Bronchial epithelial cell (primary cell): ENCODE measurements at places on chromosomes 13 and 19.
A peak's percentile ranks its signal among the peaks of the same experiment; 100 is the strongest.

DNA sequence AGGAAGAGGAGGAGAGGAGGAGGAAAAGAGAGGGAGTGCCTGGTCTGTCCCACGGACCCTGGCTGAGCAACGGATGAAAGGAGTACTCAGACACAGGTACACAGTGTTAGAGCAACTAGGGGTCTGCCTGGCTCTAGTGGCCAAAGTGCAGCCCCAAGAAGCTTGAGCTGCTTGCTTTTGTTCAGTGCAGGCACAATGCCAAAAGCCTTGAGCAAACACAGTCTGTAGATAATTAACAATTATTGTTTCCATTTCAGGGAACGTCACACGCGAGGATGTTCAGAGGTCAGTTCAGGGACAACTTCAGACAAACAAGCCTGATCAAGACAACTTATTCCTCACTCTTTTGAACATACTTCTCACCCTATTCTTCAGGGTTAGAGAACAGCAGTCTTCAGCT is 32.2 kb upstream of the ZNF726 start:
- DNase-seq: no peak

- DNase-seq: peak; percentile 74
These were observed 3.7 kb downstream of the ZSCAN22 start for GRCh38 chr19:58330458-58330857.

- peak; percentile 92 for DNase-seq
These were observed 5.8 kb upstream of the DMKN start for GRCh38 chr19:35519291-35519690.

DNA sequence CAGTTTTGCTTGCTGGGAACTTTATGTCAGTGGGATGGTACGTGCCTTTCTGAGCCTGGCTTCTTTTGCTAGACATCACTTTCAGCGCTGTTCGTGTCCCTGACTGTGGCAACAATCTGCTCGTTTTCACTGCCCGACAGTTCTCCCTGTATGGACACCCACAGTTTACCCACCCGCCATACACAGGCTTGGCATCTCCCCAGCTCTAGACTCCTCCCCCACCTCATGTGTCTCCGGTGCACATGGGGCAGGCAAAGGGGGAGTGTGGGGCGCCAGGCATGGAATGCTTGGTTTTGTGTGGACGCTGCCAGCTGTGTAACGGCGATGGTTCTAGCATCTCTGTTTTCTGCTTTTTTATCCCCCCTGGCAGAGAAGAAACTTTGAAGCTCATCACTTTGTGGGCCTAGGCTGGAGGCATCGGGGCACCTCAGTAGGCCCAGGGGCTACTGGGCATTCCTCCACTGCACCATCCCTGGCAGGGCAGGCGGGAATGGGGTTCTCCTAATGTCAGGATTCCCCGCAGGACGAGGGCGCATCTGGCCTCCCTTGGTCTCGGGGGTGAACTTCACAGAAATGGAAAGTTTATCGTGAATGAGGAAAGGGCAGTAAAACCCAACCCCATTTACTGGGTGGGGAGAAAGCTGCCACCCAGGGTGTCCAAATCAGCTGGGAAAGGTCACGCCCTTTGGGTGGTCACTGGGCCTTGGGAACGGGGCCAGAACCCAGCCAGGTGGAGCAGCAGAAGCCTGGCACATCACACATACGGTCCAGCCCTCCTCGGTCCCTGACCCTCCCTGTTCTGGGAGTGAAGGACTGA is 60.8 kb downstream of the CEBPG start:
- DNase-seq: no peak

GRCh38 chr19:47107202-47107952 is 6.2 kb downstream of the ZC3H4 start:
- DNase-seq: peak; percentile 53

- DNase-seq: no peak
These were observed 28.2 kb downstream of the FGF9 start for GRCh38 chr13:21698817-21699679.

GRCh38 chr13:65964672-65965071 is 1265.5 kb downstream of the PCDH9 start:
- peak; percentile 69 for DNase-seq

DNA sequence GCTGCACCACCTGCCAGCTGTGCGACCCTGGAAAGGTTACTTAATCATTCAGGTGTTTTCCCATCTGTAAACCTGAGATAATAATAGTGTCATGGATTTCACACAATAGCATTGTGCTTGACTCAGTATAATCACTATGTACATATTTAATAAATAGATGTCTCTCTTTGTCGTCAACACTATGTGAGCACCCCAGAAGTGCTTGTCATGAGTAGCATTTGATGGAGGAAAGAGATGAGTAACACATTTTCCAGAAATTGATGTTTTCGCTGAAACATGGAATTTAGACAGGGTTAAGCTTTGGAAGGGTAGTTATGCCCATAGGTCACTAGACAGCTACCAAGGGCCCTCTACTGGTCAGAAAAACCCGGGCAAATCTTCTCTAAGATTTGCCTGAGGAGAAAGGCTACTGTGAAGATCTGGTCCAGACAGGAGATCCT is 9.5 kb upstream of the MBNL2 start:
- peak; percentile 38 for DNase-seq

DNA sequence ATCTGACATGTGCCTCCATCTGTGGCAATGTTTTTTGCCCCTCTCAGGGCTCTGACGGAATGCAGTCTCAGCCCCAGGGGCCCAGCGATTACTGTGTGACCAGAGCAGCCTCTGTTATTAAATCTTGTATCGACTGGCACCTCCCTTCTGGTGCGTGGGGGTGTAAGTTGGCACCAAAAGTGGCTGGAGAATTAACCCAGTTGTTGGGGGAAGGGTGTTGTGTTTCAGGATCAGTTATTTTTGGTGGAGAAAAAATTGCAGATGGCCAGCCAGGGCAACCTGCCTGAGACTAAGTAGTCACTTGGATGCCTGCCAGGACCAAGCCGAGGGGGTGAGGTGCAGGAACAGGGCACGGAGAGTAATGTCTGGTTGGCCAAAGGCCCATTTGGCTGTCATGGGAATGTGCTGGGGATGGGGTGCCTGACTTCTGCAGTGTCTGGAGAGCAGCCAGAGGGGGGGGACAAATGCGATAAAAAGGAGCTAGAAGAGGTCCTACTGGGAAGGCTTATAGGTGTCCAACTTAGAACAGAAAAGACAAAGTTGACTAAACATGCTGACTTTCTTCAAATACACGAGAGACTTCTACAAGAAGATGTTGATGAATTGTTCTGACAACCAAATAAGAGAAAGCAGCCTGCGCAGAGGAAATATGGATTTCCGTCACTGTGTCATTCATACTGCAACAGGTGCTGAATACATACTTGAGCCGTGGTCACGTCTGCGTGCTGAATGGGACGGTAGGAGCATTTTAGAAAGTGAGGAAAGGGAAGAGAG is 69.8 kb downstream of the SIAH3 start:
- peak; percentile 10 for DNase-seq

GRCh38 chr13:51729866-51730553 is 74.0 kb downstream of the DHRS12 start:
- peak; percentile 79 for DNase-seq

DNA sequence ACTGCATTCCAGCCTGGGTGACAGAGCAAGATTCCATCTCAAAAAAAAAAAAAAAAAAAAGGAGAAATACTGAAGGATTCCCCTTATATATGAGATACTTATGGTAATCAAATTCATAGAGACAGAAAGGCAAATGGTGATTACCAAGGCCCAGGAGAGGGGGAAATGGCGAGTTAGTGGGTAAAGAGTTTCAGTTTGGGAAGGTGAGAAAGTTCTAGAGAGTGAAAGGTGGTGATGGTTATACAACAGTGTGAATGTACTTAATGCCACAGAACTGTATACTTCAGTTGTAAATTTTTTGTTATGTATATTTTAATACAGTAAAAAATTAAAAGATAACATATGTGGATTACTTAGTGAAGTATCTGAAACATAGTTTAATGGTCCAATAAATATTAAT is 90.2 kb downstream of the DHRS12 start:
- DNase-seq: no peak

GRCh38 chr19:13764821-13765394 is 586 bp downstream of the MRI1 start:
- DNase-seq: no peak

DNA sequence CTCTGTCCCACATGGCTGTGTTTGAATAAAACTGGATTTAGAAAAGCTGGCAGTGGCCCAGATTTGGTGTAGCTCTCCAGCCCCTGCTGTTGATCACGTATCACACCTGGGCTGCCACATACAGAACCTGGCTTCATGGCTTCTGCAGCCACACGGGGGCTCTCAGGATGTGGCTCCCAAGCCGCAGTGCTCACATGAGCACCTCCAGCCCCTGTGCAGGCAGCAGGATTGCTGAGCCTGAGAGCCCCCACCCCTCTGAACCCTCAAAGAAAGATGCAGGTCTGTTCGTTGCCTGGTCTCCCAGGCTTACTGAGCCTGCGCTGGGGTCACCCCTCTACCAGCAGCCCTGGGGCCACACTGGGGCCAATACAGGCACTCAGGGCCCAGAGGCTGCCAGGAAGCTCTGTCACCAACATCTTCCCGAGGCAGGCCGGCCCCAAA is 2.7 kb downstream of the PLEKHF1 start:
- no peak for DNase-seq

- DNase-seq: no peak
These were observed 53.8 kb downstream of the KLF2 start for GRCh38 chr19:16378291-16378889.

- DNase-seq: no peak
These were observed 1022.0 kb downstream of the EFNB2 start for GRCh38 chr13:105513448-105513847.

DNA sequence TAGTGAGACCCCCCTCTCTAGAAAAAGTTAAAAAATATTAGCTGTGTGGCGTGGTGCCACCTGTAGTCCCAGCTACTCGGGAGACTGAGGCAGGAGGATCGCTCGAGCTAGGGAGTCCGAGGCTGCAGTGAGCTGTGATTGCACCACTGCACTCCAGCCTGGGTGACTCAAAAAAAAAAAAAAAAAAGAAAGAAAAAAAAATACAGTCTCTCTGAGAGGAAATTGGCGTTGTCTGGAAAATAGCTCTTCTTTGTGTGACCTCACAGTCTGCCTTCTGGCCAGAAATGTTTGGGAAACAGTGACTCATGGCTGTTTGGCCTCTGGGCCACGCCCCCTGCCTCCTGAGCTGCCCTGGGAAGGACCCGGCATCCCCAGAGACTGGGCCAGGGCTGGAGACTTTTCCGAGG is 10.7 kb downstream of the MARCHF2 start:
- peak; percentile 93 for DNase-seq

DNA sequence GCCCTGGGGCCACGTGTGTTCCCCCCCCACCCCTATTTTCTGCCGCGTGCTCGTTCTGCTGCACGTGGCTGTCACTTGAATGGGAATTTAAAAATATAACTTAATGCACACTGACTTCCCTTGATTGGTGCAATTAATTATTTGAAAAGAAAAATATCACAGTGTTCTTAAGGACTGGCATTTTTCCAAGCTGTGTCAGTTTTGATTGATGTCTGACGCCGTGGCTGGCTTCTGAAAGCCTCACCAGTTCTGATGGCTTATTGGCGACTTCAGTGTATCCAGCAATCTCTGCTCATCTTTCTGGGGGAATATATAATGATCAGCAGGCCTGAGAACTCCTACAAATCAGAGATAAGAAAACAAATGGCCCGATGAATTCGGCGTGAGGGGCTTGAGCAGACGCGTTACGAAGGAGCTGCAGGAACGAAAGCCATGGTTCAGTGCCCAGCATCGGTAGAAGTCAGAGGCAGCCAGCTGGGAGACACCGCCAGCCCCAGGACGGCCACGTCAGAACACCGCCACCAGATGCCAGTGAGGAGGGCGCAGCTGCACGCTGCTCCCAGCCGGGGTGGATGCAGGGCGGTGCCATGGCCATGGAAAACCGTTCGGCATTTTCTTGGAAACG is 111.2 kb downstream of the KDM4B start:
- DNase-seq: no peak

- DNase-seq: no peak
These were observed 194.8 kb downstream of the DCLK1 start for GRCh38 chr13:35936246-35936978.

GRCh38 chr13:73428137-73428536 is 369.3 kb downstream of the KLF5 start:
- peak; percentile 99 for DNase-seq

DNA sequence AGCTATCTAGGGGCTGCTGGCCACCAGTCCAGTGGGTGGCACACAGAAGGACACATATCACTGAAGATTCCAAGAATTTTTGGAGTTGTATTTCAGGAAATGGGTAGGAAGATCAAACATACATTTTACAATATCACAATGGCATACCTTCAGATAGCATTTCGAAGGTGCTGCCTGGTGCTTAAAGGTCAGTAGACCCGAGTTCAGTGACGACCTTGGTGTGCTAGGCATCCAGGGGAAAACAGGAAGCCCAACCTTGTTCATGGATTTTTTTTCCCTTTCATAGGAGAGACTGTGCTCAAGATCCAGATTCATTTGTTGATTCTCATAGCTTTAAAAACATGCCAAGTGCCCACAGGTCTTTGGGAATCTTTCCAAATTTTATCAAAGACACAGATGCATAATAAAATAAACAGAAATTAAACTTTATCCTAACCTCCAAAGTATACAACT is 51.0 kb upstream of the RCBTB2 start:
- no peak for DNase-seq

DNA sequence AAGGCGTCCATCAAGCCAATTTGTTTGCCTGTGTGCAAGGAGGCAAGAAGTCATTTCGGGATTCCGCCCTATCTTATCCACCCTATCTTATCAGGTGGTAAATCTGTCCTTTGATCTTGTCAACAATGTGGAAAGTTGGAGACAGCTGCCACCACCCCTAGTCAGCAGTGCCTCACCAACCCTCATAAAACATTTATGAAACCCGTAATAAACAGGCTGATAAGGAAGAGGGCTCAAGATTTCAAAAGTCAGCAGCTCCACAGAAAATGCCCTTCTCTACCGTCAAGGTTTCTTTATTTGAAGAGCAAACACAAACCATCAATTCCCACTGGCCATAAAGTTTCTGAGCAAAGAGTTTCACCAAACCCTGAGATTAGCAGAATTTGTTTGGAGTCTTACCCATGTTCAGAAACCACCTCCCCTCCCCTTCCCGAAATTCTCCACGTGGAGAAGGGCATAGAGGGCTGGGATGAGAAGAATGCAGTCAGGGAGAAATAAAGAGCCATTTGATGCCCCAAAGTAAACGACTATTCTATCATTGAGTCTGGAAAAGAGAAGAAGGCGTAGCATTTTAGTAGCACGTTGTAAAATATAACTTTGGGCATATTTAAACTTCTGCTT is 196.0 kb upstream of the GPR12 start:
- DNase-seq: no peak

- no peak for DNase-seq
These were observed 39.2 kb downstream of the MTMR6 start for GRCh38 chr13:25248071-25248470.

DNA sequence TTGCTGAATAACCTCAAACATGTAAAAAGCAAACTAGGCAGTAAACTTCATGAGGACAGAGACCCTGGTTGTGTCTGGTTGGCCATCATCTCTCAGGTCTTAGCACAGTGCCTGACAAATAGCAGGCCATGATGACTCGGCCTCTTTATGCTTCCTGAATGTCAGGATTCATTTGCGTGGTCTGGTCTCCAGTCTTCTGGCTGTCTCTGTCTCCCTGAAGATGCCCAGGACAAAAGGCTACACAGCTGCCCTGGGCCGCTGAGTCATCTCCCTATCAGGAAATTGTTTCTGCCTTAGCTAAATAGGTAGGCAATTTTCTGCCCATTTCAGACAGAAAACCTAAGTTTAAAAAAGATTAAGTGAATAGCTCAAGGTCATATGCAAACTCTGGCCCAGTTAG is 84.1 kb upstream of the FNDC3A start:
- DNase-seq: peak; percentile 81
